ENCODE measurements at places on chromosomes 4 and X.

GRCh38 chr4:85398276-85398675, 76.7 kb upstream of the ARHGAP24 start:
- no peak overlapping the region for H3K27ac ChIP-seq
- DNase-seq, result peak; percentile 20
- no peaks in the 10 kb centered on the region for H3K4me1 ChIP-seq
- no peak overlapping the region for H3K4me3 ChIP-seq

DNA sequence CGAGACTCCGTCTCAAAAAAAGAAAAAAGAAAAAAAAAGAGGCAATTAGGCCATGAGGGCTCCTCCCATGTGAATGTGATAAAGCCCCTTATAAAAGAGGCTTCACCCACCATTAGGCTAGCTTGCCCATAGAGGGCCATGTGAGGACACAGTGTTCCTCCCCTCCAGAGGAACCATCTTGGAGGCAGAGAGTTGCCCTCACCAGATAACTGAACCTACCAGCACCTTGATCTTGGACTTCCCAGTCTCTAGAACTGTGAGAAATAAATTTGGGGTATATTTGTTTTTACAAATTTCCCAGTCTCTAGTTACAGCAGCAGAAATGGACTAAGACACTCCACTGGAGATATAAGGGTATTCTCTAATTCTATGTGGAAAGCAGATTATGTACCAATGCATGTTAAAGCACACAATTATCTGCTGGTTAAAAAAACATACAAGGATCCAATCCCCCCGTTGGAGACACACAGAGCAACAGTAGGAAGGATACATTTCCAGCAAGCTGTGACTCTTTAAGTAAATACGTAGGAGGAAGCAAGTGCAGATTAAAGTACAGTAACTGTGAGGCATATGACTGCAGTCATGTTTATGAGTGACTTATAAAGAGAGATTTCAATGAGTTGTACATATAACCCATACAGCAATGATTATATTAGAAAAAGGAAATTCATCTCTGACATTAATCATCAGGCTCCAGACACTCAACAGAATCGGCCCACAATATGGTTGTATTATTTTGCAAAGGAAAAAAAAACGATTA, 21.4 kb downstream of the SH3RF1 start:
- peak overlapping the region; percentile 63 for H3K27ac ChIP-seq
- peaks cover 29% of the 10 kb centered on the region for H3K4me1 ChIP-seq
- no peak overlapping the region for H3K4me3 ChIP-seq
- DNase-seq, result peak; percentile 83
- no peaks in the 10 kb centered on the region for H3K27me3 ChIP-seq

DNA sequence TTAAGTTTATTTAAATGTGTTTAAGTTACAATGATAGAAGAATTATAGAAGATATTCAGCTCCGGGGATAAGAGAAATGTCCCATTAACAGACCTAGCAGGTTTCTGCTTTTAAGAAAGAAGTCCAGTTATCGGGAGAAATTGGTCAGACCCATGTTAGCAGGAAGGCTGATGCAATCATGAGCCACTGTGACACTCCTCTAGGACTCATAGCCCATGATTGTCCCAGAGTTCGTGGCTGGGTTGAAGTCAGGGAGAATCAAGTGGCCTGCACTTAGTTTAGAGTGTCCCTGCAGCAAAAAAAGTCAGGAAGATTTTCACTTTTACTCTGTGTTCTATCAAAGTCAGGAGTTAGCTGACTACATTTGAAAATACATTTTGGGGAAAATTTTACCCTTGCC, 72.0 kb downstream of the TMEM144 start:
- H3K27ac ChIP-seq, result no peak overlapping the region
- H3K36me3 ChIP-seq, result no peaks in the 10 kb centered on the region
- no peaks in the 10 kb centered on the region for H3K27me3 ChIP-seq
- no peak for DNase-seq
- no peak overlapping the region for H3K4me3 ChIP-seq

GRCh38 chrX:107825698-107826237, at the start of gene MID2:
TSS of gene MID2 (plus strand) at chrX:107825866. CDS start at chrX:107826427, 561 bp downstream.
- H3K27ac ChIP-seq, result peak within 1 kb of the TSS; percentile 83
- peak within 1 kb of the TSS; percentile 51 for H3K4me3 ChIP-seq
- no peaks in the 10 kb centered on the region for H3K27me3 ChIP-seq
- peak; percentile 67 for DNase-seq

DNA sequence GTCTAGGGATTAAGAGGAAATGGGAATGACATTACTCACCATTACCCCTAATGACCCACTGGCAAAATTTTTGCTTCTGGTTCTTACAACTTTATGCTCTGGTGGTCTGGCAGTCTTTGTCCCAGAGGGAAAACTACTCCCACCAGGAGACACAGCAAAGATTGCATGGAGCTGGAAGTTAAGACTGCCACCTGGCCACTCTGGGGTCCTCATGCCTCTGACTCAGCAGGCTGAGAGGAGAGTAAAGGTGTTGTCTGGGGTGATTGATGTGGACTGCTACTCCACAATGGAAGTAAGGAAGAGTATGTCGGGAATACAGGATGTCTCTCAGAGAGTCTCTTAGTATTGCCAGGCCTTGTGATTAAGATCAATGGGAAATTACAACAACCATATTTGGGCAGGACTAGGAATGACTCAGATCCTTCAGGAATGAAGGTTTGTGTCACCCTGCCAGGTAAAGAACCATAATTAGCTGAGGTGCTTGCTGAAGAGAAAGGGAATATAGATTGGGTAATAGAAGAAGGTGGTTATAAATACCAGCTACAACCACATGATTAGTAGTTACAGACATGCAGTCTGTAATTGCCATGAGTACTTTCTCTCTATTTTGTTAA, 215.5 kb downstream of the GPAT3 start:
- H3K27me3 ChIP-seq, result no peaks in the 10 kb centered on the region
- H3K27ac ChIP-seq, result no peak overlapping the region
- no peak for DNase-seq
- no peaks in the 10 kb centered on the region for H3K4me1 ChIP-seq
- no peak overlapping the region for H3K4me3 ChIP-seq
- no peaks in the 10 kb centered on the region for H3K36me3 ChIP-seq

GRCh38 chr4:38723726-38724474, 58.9 kb downstream of the TLR10 start:
- H3K36me3 ChIP-seq, result no peaks in the 10 kb centered on the region
- H3K27ac ChIP-seq, result no peak overlapping the region
- H3K27me3 ChIP-seq, result no peaks in the 10 kb centered on the region

- H3K27me3 ChIP-seq, result no peaks in the 10 kb centered on the region
- no peak for DNase-seq
- H3K4me3 ChIP-seq, result no peak overlapping the region
- H3K4me1 ChIP-seq, result no peaks in the 10 kb centered on the region
- H3K36me3 ChIP-seq, result peaks cover 45% of the 10 kb centered on the region
These were observed 22.9 kb downstream of the SHISA3 start for GRCh38 chr4:42420140-42420539.

DNA sequence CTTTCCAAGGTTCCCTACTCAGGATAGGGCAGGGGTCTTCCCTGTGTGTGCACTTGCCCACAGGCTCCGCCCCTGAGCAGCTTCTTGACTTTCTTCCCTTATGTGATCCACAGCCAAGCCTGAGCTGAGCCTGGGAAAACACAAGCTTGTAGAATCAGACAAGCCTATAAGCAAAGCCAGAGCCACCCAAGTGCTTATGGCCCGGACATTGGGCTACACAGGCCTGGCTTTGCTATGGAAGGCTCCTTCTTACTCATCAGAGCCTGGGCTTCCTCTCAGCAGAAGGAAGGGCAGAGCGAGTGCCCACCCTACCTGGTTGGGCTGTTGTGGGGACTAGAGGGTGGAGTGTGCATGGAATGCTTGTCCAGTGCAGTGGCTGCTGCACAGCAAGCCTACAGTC, 1.3 kb upstream of the TNIP2 start:
- H3K27me3 ChIP-seq, result no peaks in the 10 kb centered on the region
- H3K36me3 ChIP-seq, result peaks cover 5% of the 10 kb centered on the region
- peak overlapping the region; percentile 95 for H3K27ac ChIP-seq
- DNase-seq, result peak; percentile 31

DNA sequence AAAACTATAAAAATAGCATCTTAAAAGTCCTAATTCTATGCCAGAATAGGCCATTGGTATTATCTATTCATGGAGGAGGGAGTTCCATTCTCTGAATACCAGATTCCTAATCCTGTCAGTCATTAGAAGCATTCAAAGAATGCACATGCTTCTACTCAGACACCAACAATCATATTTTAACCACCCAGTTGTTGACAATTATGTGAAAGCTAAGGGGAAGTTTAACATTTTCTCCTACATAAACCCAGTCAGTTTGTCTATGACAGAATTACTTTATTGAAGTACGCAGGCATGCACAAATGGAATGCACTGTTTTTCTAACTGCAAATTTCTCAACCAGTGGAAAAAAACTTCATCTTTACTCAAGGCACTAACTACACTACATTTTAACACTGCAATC, 69.6 kb upstream of the MTNR1A start:
- no peaks in the 10 kb centered on the region for H3K27me3 ChIP-seq
- H3K4me1 ChIP-seq, result no peaks in the 10 kb centered on the region
- no peak overlapping the region for H3K27ac ChIP-seq

DNA sequence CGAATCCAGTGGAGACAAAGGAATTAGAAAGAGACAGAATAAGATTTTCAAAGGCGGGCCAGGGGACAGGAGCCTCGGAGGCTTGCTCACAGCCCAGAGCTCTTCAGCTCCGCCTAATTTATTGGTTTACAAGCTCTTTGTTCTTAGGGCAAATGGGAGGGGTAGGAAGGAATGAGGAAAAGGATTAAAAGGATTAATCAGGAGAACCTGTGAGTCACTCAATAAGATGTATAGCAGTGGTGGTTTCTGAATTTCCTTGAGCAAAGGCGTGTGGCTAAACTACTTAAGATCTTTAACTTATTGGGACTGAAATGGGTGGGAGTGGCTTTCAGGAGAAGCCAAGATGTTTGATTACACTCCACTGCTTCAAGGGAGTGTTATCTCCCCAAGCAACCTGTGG, 456.0 kb upstream of the SPANXN1 start:
- no peak for DNase-seq
- no peaks in the 10 kb centered on the region for H3K4me1 ChIP-seq
- H3K4me3 ChIP-seq, result no peak overlapping the region
- H3K27ac ChIP-seq, result no peak overlapping the region
- H3K36me3 ChIP-seq, result no peaks in the 10 kb centered on the region

DNA sequence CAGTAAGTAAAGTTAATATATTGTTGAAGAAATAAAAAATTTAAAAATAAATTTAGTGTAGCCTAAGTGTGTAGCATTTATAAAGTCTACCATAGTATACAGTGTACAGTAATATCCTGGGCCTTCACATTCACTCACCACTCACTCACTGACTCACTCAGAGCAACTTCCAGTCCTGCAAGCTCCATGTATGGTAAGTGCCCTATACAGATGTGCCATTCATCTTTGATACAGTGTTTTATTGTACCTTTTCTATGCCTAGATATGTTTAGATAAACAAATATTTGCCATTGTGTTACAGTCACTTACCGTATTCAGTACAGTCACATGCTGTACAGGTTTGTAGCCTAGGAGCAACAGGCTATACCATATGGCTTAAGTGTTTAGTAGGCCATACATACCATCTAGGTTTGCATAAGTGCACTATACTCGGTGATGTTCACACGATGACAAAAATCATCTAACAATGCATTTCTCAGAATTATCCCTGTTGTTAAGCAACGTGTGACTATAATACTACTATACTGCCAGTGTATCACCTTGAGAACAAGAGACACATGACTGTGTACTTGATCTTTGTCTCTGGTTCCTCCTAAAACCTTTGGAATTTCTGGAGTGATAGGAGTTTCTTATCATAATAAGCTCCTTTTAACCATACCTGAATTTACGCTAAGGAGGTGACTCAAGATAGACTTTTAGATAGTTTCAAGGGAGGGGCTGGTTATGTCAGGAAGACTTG, 25.8 kb upstream of the SEPTIN11 start:
- no peaks in the 10 kb centered on the region for H3K27me3 ChIP-seq
- no peaks in the 10 kb centered on the region for H3K36me3 ChIP-seq
- no peak overlapping the region for H3K4me3 ChIP-seq
- DNase-seq, result no peak
- no peak overlapping the region for H3K27ac ChIP-seq

- no peak overlapping the region for H3K4me3 ChIP-seq
- no peaks in the 10 kb centered on the region for H3K27me3 ChIP-seq
- DNase-seq, result no peak
- peaks cover 4% of the 10 kb centered on the region for H3K4me1 ChIP-seq
These were observed 30.8 kb downstream of the SLC16A2 start for GRCh38 chrX:74452199-74452481.

DNA sequence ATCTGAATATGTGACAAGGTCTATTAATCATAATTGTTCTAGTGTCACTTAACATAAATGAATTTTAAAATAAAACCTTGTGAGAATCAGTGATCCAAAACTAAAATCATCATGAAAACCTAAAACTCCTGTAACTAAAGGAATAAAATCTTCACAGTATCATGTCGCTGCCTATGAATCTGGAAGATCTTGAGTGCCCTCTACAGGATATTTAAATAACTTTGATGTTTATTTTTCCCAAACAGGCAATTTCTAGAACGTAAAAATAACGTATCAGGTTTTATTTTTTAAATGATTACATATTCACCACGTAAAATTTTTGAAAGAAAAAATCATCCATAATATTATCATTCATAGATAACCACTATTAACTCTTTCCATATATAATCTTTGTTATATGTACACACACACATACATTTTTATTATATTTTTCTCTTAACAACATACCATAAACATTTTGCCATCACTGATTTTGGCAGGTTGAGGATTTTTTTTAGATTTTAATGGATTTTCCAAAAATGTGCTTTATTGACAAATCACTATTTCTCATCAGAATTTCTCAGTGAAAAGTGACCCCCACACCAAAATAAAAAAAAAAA, 79.6 kb downstream of the COMMD8 start:
- no peak overlapping the region for H3K27ac ChIP-seq
- H3K36me3 ChIP-seq, result no peaks in the 10 kb centered on the region
- H3K4me1 ChIP-seq, result no peaks in the 10 kb centered on the region
- peak; percentile 54 for DNase-seq
- H3K27me3 ChIP-seq, result no peaks in the 10 kb centered on the region
- no peak overlapping the region for H3K4me3 ChIP-seq

DNA sequence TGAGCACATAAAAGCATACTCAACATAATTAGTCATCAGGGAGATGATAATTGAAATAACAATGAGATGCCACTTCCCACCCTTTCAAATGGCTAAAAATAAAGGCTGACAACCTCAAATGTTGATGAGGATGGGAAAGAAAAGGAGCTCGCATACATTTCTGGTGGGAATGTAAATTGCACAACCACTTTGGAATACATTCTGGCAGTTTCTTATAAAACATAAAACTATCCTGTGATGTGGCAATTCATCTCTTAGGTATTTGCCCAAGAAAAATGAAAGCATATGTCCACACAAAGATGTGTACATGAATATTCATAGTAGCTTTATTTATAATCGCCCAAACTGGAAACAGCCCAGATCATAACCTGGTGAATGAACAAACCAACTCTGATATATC, 687 bp upstream of the ZNF275 start:
- no peak for DNase-seq
- H3K27me3 ChIP-seq, result no peaks in the 10 kb centered on the region
- peaks cover 7% of the 10 kb centered on the region for H3K36me3 ChIP-seq
- peak overlapping the region; percentile 82 for H3K4me3 ChIP-seq

GRCh38 chr4:40143926-40144508, 52.8 kb upstream of the RHOH start:
- H3K4me3 ChIP-seq, result no peak overlapping the region
- no peak overlapping the region for H3K27ac ChIP-seq
- no peaks in the 10 kb centered on the region for H3K4me1 ChIP-seq
- no peaks in the 10 kb centered on the region for H3K27me3 ChIP-seq
- no peak for DNase-seq

GRCh38 chr4:88619971-88620370, 27.7 kb downstream of the HERC3 start:
- no peak overlapping the region for H3K27ac ChIP-seq
- no peak overlapping the region for H3K4me3 ChIP-seq
- no peaks in the 10 kb centered on the region for H3K4me1 ChIP-seq

All from stomach (tissue), 19 donors.